Tibial artery (tissue), 4 donors: ENCODE measurements at places on chromosomes 6 and 20.
A peak's percentile ranks its signal among the peaks of the same experiment; 100 is the strongest.

DNA sequence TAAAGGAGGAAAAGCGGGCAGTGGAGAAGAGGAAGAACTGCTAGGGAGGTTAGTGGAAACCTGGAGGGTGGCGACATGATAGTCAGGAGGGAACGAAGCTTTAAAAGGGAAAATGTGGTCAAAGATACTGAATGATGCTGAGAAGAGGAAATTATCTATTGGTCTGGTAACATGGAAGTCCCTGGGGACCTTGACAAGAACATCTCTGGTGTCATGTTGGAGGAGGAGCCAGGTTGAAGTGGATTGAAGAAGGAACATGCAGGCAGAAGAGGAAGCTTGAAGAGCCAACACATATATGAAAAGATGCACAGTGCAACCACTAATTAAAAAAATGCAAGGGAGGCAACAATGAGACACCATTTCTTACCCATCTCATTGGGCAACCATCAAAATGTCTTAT lies 251.9 kb upstream of the RNF24 start:
- H3K4me1 ChIP-seq, result no peaks in the 10 kb centered on the region
- DNase-seq, result no peak
- H3K36me3 ChIP-seq, result no peaks in the 10 kb centered on the region
- H3K27ac ChIP-seq, result no peak overlapping the region
- H3K4me3 ChIP-seq, result no peak overlapping the region
- H3K27me3 ChIP-seq, result no peaks in the 10 kb centered on the region

DNA sequence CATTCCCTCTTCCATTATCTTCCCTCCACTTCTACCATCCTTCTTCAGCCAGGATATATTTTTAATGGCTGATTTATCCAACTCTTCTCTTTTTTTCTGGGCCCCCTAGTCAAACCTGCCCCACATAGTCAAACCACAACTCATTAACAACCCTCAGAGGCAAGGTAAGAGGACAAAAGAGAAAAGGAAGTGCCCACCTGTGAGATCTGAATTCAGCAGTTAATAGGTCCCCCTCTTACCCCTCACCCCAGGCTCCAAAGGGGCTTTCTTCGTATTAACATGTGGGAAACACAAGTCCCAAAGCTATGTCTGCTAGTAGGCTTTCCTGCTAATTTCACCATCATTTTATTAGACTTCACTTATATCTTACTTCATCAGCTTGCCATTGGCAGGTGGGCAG lies 44.1 kb upstream of the TSPYL1 start:
- no peaks in the 10 kb centered on the region for H3K27me3 ChIP-seq
- no peak overlapping the region for H3K27ac ChIP-seq
- H3K4me3 ChIP-seq, result no peak overlapping the region
- H3K4me1 ChIP-seq, result peaks cover 9% of the 10 kb centered on the region

- H3K27ac ChIP-seq, result no peak overlapping the region
- H3K36me3 ChIP-seq, result no peaks in the 10 kb centered on the region
- no peak overlapping the region for H3K4me3 ChIP-seq
- no peaks in the 10 kb centered on the region for H3K4me1 ChIP-seq
- no peak for DNase-seq
Observed at GRCh38 chr20:42734660-42735368, 454.9 kb downstream of the PTPRT start.

- no peaks in the 10 kb centered on the region for H3K36me3 ChIP-seq
- H3K27me3 ChIP-seq, result no peaks in the 10 kb centered on the region
- no peak for DNase-seq
Observed at GRCh38 chr6:42314571-42315258, 97.1 kb upstream of the MRPS10 start.

GRCh38 chr6:80179695-80180094 lies 73.2 kb downstream of the BCKDHB start:
- no peaks in the 10 kb centered on the region for H3K36me3 ChIP-seq
- DNase-seq, result no peak
- no peaks in the 10 kb centered on the region for H3K27me3 ChIP-seq

- H3K4me1 ChIP-seq, result no peaks in the 10 kb centered on the region
- no peak for DNase-seq
- no peaks in the 10 kb centered on the region for H3K36me3 ChIP-seq
Observed at GRCh38 chr20:39524371-39524911, 562.3 kb downstream of the DHX35 start.

DNA sequence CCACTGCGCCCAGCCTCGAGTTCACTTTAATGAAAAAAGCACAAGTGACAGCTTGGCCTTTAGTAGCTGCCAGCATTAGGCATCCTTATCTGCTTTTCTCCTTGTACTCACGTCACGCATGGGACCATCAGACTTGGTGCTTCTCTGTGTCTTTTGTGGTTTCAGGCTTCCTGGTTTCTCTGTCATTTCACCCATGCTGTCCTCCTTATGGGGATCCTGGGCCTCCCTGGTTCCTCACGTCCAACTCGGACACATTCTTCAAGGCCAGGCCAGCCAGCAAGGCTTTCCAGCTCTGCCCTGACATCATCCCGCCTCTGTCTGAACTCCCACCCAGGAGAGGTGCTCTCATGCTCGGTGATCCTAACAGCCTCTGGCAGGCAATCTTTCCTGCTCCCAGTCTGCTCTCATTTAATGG lies 83.2 kb downstream of the TIAM2 start:
- peak overlapping the region; percentile 76 for H3K27ac ChIP-seq
- H3K4me3 ChIP-seq, result no peak overlapping the region
- no peak for DNase-seq
- H3K36me3 ChIP-seq, result no peaks in the 10 kb centered on the region

DNA sequence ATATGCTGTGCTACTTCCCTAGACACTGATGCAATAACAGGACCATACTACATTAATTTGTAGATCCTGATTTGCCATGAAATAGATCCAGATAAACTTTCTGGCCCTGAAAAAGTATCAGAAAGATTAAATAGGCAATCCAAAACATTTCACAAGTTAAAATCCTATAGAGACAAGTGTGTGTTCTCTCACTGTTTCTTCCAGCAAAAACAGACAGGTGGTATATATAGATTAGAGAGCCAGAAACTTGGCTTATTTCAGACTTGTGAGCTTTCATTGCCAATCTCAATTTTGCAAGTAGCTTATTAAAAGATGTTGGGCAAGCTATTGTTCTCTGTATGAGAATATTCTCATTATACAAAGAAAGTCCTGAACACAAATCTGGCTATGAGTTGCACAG lies 289.1 kb upstream of the MANEA start:
- H3K27me3 ChIP-seq, result no peaks in the 10 kb centered on the region
- no peak overlapping the region for H3K27ac ChIP-seq
- H3K4me1 ChIP-seq, result no peaks in the 10 kb centered on the region
- H3K4me3 ChIP-seq, result no peak overlapping the region
- DNase-seq, result no peak
- no peaks in the 10 kb centered on the region for H3K36me3 ChIP-seq

- no peak for DNase-seq
- H3K4me1 ChIP-seq, result no peaks in the 10 kb centered on the region
- H3K36me3 ChIP-seq, result no peaks in the 10 kb centered on the region
Observed at GRCh38 chr6:113731541-113731940, 125.6 kb upstream of the MARCKS start.

DNA sequence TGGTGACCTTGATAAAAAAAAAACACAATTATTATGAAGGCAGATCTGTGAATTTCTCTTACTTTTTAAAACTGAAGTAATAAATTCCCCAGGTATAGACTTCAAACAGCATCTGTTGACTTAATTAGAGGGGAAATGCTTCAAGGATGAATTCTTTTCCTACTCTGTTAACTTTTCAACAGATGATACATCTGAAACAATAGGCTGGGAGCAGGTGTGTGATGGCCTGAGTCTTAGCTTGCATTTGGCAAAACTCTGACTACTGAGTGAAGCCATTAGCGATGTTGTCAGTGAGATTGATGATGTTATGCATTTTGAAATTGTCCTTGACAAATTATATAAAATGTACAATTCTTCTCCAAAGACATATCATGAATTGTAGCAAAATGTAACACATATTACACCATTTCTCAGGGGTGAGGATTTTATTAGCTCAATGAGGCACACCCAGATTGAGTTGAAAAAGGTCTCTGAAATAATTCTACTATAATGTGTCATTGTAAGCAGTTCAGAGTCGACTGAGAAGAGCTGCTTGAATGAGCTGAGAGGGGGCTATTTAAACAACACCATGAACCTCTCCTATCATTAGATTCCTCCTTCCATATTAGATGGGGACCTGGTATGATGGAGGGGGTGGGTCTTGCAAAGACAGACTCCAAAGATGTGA lies 39.6 kb upstream of the OGFRL1 start:
- no peaks in the 10 kb centered on the region for H3K36me3 ChIP-seq
- no peak overlapping the region for H3K27ac ChIP-seq
- no peaks in the 10 kb centered on the region for H3K27me3 ChIP-seq
- H3K4me1 ChIP-seq, result no peaks in the 10 kb centered on the region
- no peak for DNase-seq

- H3K27me3 ChIP-seq, result no peaks in the 10 kb centered on the region
- peak; percentile 71 for DNase-seq
- H3K27ac ChIP-seq, result peak overlapping the region; percentile 31
Observed at GRCh38 chr20:33653900-33654596, 8.1 kb upstream of the C20orf144 start.

DNA sequence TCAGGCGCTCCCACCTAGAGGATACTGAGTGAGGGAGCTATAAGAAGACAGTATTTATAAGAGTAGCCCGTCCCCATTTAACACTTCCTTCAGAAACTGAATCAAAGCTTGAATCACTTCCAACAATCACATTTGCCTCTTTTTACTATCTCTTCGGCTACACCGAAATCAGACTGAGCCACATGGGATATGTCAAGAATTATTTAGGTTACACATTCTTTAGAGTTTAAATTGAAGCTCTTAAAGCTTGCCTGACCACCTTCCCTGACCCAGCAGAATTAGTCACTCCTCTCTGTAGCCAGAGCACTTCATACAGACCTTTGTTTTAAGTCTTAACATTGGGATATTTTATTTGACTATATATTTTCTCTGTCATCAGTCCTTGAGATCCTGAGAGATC lies 163.7 kb downstream of the MAFB start:
- peaks cover under 1% of the 10 kb centered on the region for H3K27me3 ChIP-seq
- no peak overlapping the region for H3K27ac ChIP-seq
- DNase-seq, result no peak

DNA sequence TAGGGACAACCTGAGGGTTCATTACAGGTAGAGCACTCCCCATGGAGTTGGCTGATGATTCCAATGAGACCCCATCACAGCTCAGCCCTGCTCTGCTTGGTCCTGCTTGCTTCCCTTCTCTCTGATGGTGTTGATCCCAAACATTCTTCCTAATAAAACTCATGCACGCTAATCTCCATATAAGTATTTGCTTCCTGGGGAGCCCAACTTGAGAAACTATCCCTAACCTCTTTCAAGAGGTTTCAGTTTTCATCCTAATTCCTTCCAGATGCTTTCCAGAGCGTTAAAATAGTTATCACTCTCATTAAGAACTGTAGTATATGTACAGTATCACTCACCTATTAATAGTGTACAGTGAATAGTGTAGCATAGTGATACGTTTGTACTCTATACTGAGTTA lies 68.1 kb downstream of the EPHA7 start:
- no peak for DNase-seq
- no peaks in the 10 kb centered on the region for H3K27me3 ChIP-seq
- no peak overlapping the region for H3K27ac ChIP-seq
- no peaks in the 10 kb centered on the region for H3K36me3 ChIP-seq
- H3K4me1 ChIP-seq, result no peaks in the 10 kb centered on the region

DNA sequence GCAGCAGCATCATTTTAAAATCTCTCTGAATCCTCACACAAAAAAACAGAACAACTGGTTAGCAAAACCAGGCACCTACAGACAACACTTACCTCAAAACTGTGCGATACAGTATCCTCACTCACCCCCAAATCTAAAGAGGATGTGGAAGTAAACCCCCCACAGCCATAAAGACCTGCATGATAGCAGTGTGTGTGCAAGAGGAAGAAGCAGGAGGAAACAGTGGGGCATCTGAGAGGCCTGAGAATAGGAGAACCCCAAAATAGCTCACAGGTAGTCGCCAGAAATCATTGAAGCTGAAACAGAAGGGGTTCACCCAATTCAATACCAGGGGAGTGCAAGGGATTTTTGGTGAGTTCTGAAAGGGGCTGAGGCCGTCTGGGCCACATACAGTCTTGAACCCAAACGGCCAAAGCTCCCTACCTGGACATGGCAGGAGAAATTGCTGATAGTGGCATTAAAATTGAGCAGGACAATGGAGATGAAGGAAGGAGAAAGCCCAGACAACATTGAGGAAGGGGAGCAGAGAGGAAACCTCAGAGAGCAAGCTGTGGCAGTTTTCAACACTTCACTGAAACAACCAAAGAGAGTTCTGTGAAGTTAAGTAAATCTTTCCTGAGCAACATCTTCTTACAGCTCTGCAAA lies 129.7 kb downstream of the FIG4 start:
- H3K27ac ChIP-seq, result no peak overlapping the region
- H3K36me3 ChIP-seq, result peaks cover 8% of the 10 kb centered on the region
- no peak for DNase-seq
- H3K4me3 ChIP-seq, result no peak overlapping the region
- H3K4me1 ChIP-seq, result no peaks in the 10 kb centered on the region

DNA sequence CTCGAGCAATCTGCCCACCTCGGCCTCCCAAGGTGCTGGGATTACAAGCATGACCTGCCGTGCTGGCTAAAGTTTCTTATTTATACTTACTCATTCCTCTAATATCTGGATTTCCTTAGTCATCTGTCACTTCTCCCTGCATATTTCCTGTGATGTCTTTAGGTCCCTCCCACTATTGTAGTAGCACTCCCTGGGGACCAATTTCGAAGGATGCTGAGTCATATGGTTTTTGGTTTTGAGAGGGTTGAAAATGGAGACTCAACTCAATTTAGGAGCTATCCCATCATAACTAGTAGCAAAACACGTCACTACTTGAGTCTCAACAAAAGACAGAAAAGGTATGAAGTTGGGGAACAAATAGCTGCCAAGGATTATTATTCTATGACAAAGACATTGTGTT lies 20.2 kb downstream of the MCUR1 start:
- no peak for DNase-seq
- H3K27ac ChIP-seq, result no peak overlapping the region
- H3K4me3 ChIP-seq, result no peak overlapping the region

DNA sequence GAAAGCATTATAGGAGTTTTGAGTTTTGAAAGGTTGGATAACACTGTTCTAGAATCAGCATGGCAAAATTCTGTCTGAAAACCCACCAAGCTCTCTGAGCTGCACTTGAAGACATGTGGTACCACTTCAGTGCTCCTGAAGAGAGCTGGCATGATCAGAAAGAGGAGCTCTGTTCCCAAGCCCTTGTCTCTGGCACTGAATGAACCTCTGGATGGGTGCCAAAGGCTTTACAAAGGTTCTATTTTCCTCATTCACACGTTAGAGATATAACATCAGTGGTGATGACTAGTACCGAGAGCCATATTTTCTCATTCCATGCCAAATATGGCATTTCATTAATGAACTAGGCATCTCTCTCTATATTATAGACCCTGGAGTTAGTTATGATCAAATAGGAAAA lies 301.8 kb upstream of the ID4 start:
- H3K36me3 ChIP-seq, result no peaks in the 10 kb centered on the region
- peaks cover 22% of the 10 kb centered on the region for H3K4me1 ChIP-seq
- H3K4me3 ChIP-seq, result no peak overlapping the region
- no peaks in the 10 kb centered on the region for H3K27me3 ChIP-seq
- DNase-seq, result no peak

GRCh38 chr6:33812669-33813068 lies 8.9 kb upstream of the MLN start:
- no peaks in the 10 kb centered on the region for H3K27me3 ChIP-seq
- H3K4me1 ChIP-seq, result no peaks in the 10 kb centered on the region
- no peak for DNase-seq
- no peak overlapping the region for H3K27ac ChIP-seq
- H3K36me3 ChIP-seq, result no peaks in the 10 kb centered on the region
- H3K4me3 ChIP-seq, result no peak overlapping the region

GRCh38 chr20:19172637-19173036 lies 39.8 kb upstream of the SLC24A3 start:
- no peaks in the 10 kb centered on the region for H3K36me3 ChIP-seq
- H3K27ac ChIP-seq, result no peak overlapping the region
- no peak overlapping the region for H3K4me3 ChIP-seq
- no peaks in the 10 kb centered on the region for H3K4me1 ChIP-seq
- no peaks in the 10 kb centered on the region for H3K27me3 ChIP-seq
